ENCODE measurements at places on chromosomes 7 and 10. TPM values are rescaled to one million over a fixed set of nuclear protein-coding genes. Genes with fewer than 3 reads are reported as not detected.

DNA sequence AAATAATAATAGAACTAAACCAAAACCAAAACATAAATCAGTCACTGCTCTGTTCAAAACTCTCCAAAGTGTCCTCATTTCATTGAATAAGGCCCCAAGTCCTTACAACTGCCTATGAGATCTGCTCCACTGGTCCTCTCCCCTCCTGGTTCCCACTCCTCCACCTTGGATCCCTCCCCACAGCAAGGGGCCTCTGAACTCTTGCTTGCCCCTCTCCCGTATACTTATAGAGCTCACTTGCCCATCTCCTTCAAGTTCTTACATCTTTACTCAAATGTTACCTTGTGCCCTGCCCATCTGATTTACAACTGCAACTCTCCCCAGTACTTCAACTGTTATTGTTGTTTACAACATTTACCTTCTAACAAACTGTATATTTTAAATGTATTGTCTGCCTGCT lies 819 bp downstream of the POLD2 start:
- DNase-seq, result no peak

DNA sequence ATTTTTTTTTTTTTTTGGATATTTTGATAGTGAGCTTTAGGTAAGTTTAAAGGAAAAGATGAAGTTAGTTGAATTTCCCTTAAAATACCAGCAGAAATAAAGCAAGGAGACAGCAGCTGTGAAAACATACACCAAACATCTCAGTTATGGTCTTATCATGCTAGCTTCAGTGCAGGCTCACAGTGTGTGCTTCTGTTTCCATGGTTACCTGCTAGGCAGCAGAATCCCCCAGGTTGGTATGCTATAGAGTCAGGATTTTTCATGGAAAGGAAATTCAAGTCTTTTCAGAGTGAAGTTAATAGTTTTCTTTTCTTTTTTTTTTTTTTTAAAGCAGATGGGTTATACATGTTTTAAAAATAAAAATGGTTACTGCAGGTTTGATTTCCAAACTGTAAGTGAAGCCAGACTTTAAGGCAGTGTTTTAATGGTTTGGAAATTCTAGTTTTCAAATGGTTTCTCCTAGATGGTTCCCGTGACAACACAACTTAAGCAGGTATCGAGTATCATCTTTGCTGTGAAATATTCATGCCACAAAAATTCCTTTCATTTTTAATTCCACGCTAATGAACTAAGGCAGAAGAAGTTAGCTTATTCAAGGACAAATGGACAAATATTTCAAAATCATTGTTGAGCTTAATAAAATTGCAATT lies 230.9 kb downstream of the BICC1 start:
- DNase-seq, result no peak

- DNase-seq, result no peak
Observed at GRCh38 chr10:21726601-21727225, 192.7 kb downstream of the MLLT10 start.

- DNase-seq, result no peak
Observed at GRCh38 chr10:33193701-33194521, 140.6 kb downstream of the NRP1 start.

DNA sequence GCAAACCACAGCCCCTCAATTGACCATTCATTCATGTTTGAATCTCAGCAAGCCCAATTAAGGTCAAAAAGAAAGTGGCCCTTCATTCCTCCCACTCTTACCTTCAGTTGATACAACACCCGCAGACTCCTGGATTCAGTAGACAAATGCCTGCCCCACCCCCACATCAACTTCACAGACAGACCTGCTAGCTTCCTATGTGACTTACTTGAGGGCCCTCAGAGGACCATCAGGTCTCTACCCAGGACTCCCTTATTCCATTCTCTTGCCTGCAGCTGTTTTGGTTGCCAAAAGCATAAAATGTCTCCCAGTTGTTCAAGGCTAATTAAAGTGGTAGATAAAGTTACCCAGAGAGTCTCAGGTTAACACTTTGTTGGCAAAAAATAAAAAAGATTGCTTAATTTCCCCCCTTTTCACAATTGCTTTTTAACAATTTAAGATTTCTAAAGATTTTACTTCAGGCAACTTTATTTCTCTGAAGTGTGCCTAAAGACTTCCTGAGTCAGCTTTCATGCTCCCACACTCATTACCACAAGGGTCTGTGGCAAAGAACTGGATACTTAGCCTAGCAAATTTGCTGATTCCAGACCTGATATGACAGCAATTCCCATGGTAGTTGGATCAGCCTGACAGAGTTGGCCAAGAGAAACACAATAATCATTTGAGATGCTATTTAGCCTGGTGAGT lies 3.3 kb upstream of the MTERF1 start:
- no peak for DNase-seq

- no peak for DNase-seq
Observed at GRCh38 chr10:60305380-60305892, 84.2 kb downstream of the ANK3 start.

DNA sequence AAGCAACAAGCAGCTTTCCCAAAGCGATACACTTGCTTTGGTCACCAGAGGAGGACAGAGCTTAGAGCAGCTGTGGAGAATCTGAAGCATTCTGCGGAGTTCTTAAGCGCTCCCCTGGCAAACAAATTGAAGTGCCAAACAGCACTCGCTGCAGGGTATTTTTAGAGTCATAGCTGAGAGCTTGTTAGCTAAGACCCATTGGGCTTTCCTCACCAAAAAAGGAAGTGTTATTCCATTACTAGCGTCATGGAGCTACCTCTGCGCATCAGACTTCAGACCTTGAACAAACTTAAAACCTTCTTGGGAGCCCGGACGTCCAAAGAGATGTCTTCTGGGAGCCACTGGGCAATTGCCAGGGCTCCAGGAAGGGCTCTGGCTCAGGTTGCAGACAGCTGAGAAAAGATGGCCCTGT lies 23.2 kb upstream of the BMPR1A start:
- no peak for DNase-seq

DNA sequence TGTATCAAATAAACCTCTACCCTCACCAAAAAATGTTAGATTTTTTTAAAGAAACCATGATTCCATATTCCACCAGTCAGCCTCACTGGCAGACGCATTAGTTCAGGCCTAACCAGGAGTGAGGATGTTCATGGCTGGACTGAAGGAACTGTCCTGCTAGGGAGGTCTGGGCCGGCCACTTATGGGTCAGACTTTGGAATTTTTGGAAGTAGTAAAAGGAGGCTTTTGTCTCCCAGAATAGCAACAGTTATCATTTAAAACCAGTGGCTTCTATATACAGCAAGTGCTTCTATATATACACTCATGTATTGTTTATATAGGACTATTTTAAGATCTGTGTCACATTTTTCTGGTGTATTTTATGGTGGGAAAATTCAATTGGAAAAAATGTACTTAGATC lies 120.5 kb downstream of the CNNM2 start:
- DNase-seq, result no peak

PIK3AP1 gene
- 5.7 TPM for total RNA-seq

RBM20 gene
- not detected for total RNA-seq

CLCN1 gene
- total RNA-seq, result not detected
